ENCODE measurements at places on chromosomes 4 and X. TPM values are rescaled to one million over a fixed set of nuclear protein-coding genes. Genes with fewer than 3 reads are reported as not detected.

DNA sequence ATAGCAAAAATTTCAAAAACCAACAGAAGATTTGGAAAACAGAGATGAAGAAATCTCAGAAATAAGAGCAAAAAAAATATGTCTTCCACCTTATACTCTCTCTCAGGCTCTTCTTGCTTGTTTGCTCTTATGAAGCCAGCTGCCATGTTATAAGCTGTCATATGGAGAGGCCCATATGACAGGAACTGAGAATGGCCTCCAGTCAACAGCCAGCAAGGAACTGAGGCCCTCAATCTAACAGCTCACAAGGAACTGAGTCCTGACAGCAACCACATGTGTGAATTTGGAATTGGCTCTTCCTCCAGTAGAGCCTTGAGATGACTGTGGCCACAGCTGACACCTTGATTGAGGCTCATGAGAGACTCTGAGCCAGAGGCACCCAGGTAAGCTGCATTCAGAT lies 51.3 kb upstream of the MAOA start:
- no peaks in the 10 kb centered on the region for H3K4me1 ChIP-seq
- no peak for DNase-seq
- H3K36me3 ChIP-seq: no peaks in the 10 kb centered on the region
- no peaks in the 10 kb centered on the region for H3K27me3 ChIP-seq
- H3K4me3 ChIP-seq: no peak overlapping the region

- no peaks in the 10 kb centered on the region for H3K4me1 ChIP-seq
- no peaks in the 10 kb centered on the region for H3K36me3 ChIP-seq
- H3K27ac ChIP-seq: no peak overlapping the region
Measured at GRCh38 chr4:156659570-156659969, 312.0 kb downstream of the PDGFC start.

HS6ST2 gene
- total RNA-seq: 6.9 TPM

DNA sequence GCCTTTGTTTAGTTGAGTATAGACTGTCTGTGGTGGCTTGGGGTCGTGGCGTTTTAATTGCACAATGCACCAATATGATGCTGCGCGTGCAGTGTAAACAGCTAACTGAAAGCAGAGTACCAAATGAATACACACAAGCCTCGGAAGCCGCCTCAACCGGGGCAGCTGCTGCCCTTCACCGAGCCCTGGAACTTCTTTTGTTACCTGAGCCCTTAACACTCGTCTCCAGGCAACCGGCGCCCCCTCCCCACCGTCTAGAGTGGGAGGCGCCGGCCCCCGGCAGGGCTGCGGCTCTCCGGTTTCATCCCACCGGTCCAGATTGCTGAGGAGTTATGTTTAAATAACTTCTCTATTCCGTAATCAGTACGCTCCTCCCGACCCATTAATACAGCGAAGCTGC lies 173.2 kb upstream of the TBL1X start:
- DNase-seq: no peak
- peaks cover 36% of the 10 kb centered on the region for H3K27me3 ChIP-seq
- no peak overlapping the region for H3K4me3 ChIP-seq

DNA sequence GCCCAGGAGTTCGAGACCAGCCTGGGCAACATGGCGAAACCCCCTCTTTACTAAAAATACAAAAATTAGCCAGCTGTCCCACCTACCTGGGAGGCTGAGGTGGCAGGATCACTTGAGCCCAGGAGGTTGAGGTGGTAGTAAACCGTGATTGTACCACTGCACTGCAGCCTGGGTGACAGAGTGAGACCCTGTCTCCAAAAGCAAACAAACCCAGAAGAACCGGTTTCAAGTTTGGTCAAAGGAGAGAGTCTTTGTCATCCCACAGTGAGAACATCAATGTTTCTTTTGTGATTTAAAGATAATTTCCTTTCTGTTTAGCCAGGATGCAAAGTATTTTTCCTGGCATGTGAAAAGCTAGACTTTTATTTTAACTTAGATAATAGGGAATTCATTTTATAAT lies 26.7 kb downstream of the PDK3 start:
- no peak overlapping the region for H3K27ac ChIP-seq
- H3K27me3 ChIP-seq: no peaks in the 10 kb centered on the region
- no peaks in the 10 kb centered on the region for H3K36me3 ChIP-seq
- H3K4me1 ChIP-seq: no peaks in the 10 kb centered on the region
- no peak overlapping the region for H3K4me3 ChIP-seq

GRCh38 chr4:159545556-159545955 lies 442.7 kb downstream of the RAPGEF2 start:
- H3K27ac ChIP-seq: no peak overlapping the region
- no peaks in the 10 kb centered on the region for H3K36me3 ChIP-seq
- H3K4me1 ChIP-seq: no peaks in the 10 kb centered on the region
- no peaks in the 10 kb centered on the region for H3K27me3 ChIP-seq

DNA sequence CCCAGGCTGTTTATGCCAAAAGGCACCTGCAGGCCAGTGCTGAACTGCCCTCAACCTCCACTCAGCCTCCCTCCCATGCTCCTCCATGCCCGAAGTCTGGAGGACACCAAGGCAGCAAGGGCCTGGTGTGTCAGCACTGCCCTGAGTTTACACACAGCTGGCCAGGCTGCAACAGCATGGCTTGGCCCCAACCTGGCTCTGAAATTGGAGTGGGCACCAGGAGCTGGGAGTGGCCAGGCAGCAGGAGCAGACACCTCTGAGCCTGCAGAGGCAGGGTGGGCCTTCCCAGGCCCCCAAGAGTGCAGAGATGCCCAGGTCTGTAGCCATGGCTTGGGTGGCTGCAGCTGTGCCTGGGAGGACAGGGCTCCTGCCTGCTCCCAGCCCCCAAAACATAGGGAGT lies 571.2 kb upstream of the ACTRT1 start:
- H3K27ac ChIP-seq: no peak overlapping the region
- no peak for DNase-seq
- H3K4me1 ChIP-seq: no peaks in the 10 kb centered on the region
- H3K27me3 ChIP-seq: no peaks in the 10 kb centered on the region

- H3K27ac ChIP-seq: no peak overlapping the region
- peaks cover 6% of the 10 kb centered on the region for H3K36me3 ChIP-seq
- H3K4me3 ChIP-seq: no peak overlapping the region
- no peak for DNase-seq
Measured at GRCh38 chr4:169675825-169676224, 55.4 kb downstream of the CLCN3 start.

CCDC149 gene
- 21.8 TPM for total RNA-seq

DNA sequence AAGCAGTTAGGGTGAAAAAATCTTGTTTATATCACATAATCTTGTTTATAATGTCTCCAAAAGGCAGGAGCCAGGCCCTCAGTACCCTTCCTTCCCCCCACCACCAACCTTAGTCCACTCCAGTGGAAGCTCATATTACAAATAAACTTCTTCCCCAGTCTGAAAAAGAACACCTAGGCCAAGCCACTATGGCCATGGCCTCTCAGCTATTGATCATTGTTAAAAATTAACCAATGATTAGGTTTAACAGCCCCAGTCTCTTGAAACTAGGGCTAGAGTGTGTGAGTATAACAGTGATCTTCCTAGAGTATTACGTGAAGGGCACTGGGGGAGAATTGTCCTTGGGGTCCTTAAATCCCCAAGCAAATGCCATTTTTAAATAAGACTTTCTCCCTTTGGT lies 411.9 kb upstream of the EDA2R start:
- no peaks in the 10 kb centered on the region for H3K36me3 ChIP-seq
- DNase-seq: no peak
- no peak overlapping the region for H3K4me3 ChIP-seq
- H3K4me1 ChIP-seq: no peaks in the 10 kb centered on the region
- no peaks in the 10 kb centered on the region for H3K27me3 ChIP-seq

Data from left lung (tissue), 14 donors.